Progenitor cell of endocrine pancreas (in vitro differentiated cells): ENCODE measurements at places on chromosomes 5 and 9.
A peak's percentile ranks its signal among the peaks of the same experiment; 100 is the strongest.

DNA sequence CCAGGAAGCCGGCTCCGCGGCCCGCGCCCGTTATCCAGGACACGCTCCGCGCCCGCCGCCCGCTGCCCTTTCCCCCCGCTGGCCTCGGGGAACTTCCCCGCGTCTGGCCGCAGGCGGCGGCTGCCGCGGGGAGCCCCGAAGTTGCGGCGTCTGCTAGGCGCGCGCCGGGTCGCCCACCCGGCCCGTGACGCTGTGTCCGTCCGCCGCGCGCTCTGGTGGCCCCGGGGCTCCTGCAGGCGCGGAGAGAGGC, 621 bp upstream of the GCNT4 start:
- H3K27me3 ChIP-seq: peaks cover 55% of the 10 kb centered on the region
- H3K36me3 ChIP-seq: no peaks in the 10 kb centered on the region
- H3K4me1 ChIP-seq: peaks cover 20% of the 10 kb centered on the region
- H3K4me3 ChIP-seq: peak overlapping the region; percentile 70
- no peak overlapping the region for H3K27ac ChIP-seq
- no peak for DNase-seq

DNA sequence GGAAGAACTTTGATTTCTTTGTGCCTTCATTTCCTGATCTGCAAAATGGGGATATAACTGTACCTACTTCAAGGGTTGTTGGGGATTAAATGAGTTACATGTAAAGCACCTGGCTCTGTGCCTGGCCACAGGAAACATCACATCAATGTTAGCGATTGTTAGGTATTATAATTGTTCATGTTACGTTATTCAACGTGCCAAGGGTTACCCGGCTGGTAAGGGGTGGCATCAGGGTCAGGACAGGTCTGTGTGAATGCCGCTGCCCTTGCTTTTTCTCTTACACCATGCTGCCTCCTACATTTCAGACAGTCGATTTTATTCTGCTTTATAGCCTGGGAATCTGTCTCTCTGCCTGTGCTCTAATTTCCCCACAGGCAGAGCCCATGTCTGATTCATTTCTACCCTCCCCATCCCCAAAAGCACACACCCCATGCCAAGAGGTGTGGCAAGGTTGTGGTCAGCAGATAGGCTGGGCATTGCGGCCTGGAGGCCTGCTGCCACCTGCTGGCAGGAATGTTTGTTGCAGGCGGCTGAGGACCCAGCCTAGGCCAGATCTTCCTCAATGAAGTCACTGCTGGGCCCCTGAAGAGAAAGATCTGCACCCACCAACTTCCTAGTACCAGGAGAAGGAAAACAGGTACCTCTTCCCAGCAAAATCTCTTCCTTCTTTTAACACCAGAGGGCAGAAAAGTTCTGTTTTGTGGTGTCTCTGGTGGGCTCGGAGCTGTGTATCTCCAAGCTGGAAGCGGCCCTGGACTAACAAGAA, 5.3 kb downstream of the ANKS6 start:
- peak; percentile 71 for DNase-seq
- H3K27ac ChIP-seq: peak overlapping the region; percentile 69
- peaks cover 31% of the 10 kb centered on the region for H3K4me1 ChIP-seq

DNA sequence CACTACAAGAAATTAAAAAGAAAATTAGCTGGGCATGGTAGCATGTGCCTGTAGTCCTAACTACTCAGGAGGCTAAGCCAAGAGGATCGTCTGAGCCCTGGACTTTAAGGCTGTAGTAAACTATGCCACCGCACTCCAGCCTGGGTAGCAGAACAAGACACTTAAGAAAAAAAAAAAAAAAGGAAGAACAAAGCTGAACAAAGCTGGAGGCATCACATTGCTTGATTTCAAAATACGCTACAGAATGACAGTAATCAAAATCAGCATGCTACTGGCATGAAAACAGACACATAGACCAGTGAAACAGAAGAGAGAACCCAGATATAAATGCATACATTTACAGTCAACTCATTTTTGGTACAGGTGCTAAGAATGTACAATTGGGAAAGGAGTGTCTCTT, 14.5 kb upstream of the OTULIN start:
- no peaks in the 10 kb centered on the region for H3K36me3 ChIP-seq
- H3K4me3 ChIP-seq: no peak overlapping the region
- peaks cover 1% of the 10 kb centered on the region for H3K4me1 ChIP-seq

GRCh38 chr5:57298295-57298984, 124.6 kb downstream of the GPBP1 start:
- peaks cover 4% of the 10 kb centered on the region for H3K27me3 ChIP-seq
- DNase-seq: peak; percentile 81

DNA sequence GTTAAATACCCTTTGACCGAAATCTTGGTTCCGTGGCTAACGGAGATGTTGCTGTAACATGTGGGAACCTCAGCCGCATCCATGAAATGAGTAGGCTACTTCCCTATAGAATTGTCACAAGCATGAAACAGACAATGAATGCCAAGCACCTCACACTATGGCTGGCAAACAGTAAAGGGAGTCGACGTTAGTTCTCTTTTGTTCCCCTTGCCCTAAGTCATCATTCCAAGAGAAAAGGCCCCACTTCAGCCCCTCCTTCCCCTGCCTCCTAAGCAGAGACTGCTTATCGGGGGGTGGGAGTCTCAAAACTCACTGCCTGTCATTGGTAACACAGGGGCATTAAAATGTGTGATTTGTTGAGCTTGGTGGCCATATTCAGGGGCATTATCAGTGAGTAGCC, 159.6 kb downstream of the MAPKAP1 start:
- H3K36me3 ChIP-seq: no peaks in the 10 kb centered on the region
- no peak overlapping the region for H3K27ac ChIP-seq
- no peaks in the 10 kb centered on the region for H3K27me3 ChIP-seq
- H3K4me3 ChIP-seq: no peak overlapping the region
- peaks cover 9% of the 10 kb centered on the region for H3K4me1 ChIP-seq
- DNase-seq: no peak

GRCh38 chr9:13487071-13487470, 207.6 kb upstream of the MPDZ start:
- no peak overlapping the region for H3K4me3 ChIP-seq
- H3K36me3 ChIP-seq: no peaks in the 10 kb centered on the region
- no peaks in the 10 kb centered on the region for H3K27me3 ChIP-seq
- H3K27ac ChIP-seq: no peak overlapping the region

GRCh38 chr9:19781240-19781639, 7.6 kb downstream of the SLC24A2 start:
- no peak for DNase-seq
- no peaks in the 10 kb centered on the region for H3K36me3 ChIP-seq
- no peak overlapping the region for H3K27ac ChIP-seq
- peaks cover 40% of the 10 kb centered on the region for H3K27me3 ChIP-seq
- H3K4me3 ChIP-seq: no peak overlapping the region

GRCh38 chr5:35237580-35238376, 7.5 kb upstream of the PRLR start:
- peaks cover 31% of the 10 kb centered on the region for H3K4me1 ChIP-seq
- no peak for DNase-seq
- peaks cover 7% of the 10 kb centered on the region for H3K27me3 ChIP-seq
- H3K4me3 ChIP-seq: no peak overlapping the region

DNA sequence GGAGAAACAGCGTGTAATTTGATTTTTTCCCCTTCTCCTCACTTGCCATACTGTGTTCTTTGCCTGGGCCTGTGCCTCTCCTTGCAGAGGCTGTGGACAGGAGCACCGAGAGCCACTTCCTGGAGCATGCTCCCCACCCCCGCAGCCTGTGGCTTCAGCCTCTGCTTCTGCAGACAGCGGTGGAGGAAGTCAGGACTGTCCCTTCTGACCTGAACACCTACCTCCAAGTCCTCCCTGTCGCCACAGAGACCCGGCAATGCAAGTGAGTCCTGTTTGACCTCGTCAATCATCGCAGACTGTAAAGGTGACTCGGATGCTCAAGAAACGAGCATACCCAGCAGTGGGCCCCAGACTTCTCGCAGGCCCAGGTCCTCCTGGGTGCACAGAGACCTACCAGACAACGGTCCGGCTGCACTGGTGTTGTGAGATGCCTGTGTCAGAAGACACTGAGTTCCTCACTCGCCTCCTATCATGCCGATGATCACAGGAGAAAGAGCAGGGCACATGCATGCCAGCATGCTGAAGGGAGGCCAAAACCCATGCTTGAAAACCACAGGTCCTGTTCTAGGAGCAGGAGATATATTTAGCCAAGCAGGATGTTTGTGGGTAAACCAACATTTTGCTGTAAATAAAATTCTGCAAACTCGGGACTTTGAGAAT, 198.8 kb downstream of the AUH start:
- no peaks in the 10 kb centered on the region for H3K27me3 ChIP-seq
- H3K4me3 ChIP-seq: no peak overlapping the region
- H3K27ac ChIP-seq: no peak overlapping the region
- no peak for DNase-seq
- peaks cover 7% of the 10 kb centered on the region for H3K4me1 ChIP-seq

GRCh38 chr5:160342413-160342941, 27.9 kb downstream of the C1QTNF2 start:
- H3K27ac ChIP-seq: no peak overlapping the region
- H3K27me3 ChIP-seq: no peaks in the 10 kb centered on the region
- H3K4me1 ChIP-seq: peaks cover 3% of the 10 kb centered on the region
- H3K4me3 ChIP-seq: no peak overlapping the region

DNA sequence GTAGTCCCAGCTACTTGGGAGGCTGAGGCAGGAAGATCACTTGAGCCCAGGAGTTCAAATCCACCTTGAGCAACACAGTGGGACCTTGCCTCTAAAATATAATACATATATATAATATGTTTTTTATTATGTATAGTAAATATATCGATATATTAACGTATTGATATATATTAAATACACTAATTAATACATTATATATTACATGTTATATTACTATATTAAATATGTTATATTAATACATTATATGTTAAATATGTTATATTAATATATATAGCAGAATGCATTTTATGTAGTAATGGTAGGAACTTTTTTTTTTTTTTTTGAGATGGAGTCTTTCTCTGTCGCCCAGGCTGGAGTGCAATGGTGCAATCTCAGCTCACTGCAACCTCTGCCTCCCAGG, 18.1 kb upstream of the BNC2 start:
- no peak overlapping the region for H3K27ac ChIP-seq
- H3K4me1 ChIP-seq: peaks cover under 1% of the 10 kb centered on the region
- no peak for DNase-seq

DNA sequence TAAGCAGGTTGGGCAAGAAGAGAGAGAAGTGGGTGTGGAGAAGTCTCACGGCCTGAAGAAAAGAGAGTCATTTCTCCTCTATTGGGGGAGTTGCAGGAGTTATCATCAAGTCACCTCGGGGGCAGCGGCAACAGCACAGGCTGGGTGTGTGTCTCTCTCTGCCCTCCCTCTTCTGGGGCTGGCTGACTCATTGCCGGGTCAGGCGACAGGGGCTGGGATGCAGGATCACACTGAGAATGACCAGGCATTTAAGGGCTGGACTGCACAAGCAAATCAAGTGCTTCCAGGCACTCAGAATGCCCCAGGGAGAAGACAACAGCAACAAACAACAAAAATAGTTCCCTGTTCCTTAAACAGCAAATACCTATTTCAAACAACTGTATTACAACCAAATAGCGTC, 6.3 kb upstream of the EQTN start:
- no peaks in the 10 kb centered on the region for H3K4me1 ChIP-seq
- no peak overlapping the region for H3K27ac ChIP-seq
- peaks cover 3% of the 10 kb centered on the region for H3K27me3 ChIP-seq
- no peak overlapping the region for H3K4me3 ChIP-seq
- DNase-seq: no peak

DNA sequence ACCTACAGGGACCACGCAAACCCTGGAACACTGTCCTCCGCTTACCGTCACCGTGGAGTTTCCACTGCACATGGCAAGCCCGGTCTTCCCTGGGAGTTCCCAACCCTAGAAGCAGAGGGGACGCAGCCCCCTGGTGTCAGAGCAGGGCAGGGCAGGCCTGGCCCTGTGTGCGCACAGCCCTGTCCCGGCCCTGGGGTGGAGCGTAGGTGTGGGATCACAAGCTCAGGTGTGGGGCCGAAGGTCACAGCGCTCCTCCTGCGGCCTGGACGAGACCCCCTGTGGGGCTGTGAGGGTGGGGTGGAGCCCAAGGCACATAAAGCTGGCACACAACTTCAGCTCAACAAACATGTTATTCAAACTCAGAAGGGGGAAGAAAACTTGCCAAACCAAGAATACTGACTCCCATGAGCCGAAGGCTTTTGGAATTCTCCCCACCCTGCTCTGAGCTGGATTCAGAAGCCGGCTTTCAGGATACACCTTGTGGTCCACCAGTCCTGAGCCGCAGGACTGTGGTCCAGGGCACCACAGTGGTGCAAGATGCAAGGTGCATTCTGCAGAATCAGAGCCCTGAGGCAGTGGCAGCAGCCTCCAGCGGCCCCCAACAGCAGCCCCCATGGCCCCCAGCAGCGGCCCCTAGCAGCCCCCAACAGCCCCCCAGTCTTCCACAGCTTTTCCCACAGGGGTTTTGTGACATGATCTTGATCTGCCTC, 11.8 kb upstream of the EXOC3 start:
- peaks cover 6% of the 10 kb centered on the region for H3K27me3 ChIP-seq
- H3K4me3 ChIP-seq: no peak overlapping the region
- no peaks in the 10 kb centered on the region for H3K36me3 ChIP-seq

DNA sequence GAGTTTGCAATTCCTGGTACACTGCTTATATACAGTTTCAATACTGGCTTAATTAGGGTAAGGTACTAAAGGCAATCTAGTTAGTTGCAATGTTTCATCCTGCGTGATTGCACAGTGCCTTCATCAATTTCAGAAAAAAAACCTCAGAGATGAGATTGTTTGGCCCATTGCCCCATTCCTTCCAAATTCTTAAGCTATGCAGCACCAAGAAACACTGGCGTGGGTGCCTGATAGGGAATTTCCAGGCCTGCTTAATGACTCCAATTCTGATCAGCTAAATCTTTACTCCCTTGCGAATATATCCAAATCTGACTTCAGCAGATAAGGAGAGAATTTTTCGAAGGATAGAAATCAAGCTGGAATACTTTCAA, 35.9 kb upstream of the GAS1 start:
- H3K4me1 ChIP-seq: peaks cover 3% of the 10 kb centered on the region
- peaks cover 22% of the 10 kb centered on the region for H3K27me3 ChIP-seq
- H3K4me3 ChIP-seq: no peak overlapping the region
- DNase-seq: no peak

DNA sequence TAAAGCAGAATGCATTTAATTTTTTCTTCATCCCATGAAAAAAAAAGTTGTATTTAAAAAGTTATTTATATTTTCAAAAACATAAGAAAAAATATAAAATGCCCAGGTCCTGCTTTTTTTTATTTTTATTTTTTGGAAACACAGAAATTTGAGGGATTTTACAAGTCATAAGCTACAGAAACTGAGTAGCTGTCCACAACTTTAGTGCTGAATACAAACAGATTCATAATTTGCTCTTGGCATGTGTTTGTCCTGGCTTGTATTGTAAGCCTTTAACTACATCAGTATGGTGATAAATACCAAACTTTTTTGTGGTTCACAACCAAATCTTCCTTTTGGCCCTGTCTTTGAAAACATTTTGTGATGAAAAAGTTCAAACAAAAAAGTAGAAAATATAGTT, 7.5 kb upstream of the PLCXD3 start:
- H3K36me3 ChIP-seq: no peaks in the 10 kb centered on the region
- no peak overlapping the region for H3K27ac ChIP-seq
- no peaks in the 10 kb centered on the region for H3K4me1 ChIP-seq
- no peak for DNase-seq
- no peak overlapping the region for H3K4me3 ChIP-seq

GRCh38 chr5:157917899-157918809, 59.2 kb upstream of the CLINT1 start:
- H3K4me3 ChIP-seq: no peak overlapping the region
- H3K27me3 ChIP-seq: peaks cover 8% of the 10 kb centered on the region
